Sigmoid colon (tissue), 7 donors: ENCODE measurements at places on chromosomes 12 and 14. TPM values are rescaled to one million over a fixed set of nuclear protein-coding genes. Genes with fewer than 3 reads are reported as not detected.

DNA sequence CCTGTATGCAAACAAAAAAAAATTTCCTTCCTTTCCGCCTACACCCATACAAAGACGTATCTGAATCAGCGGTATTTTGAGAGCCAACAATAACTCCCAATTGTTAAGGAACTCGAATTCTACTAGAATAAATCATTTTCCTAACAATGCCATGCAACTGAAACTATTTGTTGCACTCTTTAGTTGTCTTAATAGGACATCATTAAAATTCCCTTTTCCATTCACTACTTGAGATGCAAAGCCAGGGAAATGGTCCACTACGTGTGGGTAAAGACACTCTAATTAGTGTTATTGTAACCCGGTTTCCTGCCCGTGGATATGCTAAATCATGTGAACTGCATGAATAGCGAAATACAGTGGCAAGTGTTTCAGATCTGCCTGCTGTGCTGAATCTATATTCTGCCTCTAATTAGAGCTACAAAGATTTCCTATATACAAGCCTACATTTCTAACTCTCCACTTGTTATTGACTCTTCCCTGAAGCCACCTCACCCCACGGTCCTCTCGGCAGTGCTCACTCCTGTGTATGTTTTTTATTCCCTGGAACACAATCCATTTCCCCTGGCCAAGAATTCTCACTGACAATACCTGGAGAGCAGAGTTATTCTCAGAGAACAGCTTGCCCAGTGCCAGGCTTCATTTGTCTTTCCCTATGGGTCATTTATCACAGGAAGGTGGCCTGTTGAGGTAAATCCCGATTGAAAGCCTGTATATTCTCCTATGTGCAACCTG is 168.3 kb downstream of the PAWR start:
- no peak for DNase-seq

DNA sequence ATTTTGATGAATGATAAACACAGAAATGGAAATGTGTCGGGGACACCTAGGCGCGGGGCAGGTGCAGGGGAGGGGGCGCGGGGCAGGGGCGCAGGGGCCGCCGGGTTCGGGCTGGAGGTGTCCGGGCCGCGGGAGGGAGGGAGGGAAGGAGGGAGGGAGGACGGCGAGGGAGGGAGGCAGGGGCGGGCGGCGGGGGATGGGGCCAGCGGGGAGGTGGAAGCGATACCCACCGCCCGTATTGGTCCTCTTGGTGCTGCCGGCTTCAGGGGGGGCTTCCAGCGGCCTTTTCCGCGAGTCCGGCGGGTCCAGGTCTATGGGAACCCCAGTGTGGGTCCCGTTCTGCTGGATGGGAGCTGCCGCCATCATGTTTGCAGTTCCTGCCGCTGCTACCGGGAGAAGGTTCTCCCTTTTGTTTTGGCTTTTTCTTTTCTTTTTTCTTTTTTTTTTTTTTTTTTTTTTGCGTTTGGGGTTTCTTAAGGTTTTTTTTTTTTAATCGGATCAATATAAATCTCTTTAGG is 703 bp downstream of the NOVA1 start:
- peak; percentile 72 for DNase-seq

Gene ARMH4
- 6.6 TPM for total RNA-seq

- DNase-seq = no peak
Measured at GRCh38 chr12:116372815-116373214, 95.3 kb upstream of the MED13L start.

GRCh38 chr14:89614009-89614691 is 197.1 kb upstream of the FOXN3 start:
- DNase-seq = no peak

DNA sequence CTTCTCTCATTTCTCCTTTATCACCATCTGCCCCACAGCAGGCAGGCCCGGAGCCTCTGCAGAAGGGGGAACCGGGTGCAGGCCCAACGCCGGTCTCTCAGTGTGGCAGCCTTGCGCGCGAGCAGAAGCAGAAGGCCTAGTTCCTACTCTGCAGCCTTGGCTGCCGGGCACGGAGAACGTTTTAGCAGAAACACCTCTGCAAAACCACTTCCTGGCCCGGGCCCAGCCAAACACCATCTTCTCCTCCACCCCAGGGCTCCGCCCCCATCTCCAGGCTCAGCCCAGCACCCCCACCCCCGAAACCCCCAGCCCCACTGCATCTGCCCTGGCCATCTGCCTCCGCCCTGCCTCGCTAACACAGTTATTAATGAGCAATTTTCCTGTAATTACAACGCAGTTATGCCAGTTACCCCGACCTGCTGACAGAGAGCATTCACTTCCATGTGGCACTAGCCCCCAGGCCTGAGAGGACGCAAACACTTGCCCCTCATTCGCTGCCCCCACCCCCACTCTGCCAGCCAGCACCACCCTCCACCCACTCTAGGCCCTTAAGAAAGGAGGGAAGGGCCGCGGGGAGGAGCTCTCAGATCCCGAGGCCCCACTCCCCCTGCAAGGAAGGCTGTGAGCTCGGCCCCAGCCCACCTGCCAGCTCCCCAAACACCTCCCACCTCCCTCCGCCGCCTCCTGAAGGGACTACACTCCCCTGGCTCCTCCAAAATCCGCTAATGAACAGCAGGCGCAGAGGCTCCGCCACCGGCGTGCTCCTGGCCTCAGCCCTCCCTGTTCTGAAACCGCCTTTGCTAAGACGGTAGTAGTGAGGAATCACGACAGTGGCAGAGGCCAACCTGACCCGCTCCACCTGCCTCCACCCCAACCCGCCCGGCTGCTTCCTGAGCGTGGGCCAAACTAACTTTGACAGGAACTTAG is 44.7 kb upstream of the FBRSL1 start:
- no peak for DNase-seq

Gene ATF7IP
- 40.6 TPM for total RNA-seq

Gene BCL2L2
- 75.9 TPM for total RNA-seq

DNA sequence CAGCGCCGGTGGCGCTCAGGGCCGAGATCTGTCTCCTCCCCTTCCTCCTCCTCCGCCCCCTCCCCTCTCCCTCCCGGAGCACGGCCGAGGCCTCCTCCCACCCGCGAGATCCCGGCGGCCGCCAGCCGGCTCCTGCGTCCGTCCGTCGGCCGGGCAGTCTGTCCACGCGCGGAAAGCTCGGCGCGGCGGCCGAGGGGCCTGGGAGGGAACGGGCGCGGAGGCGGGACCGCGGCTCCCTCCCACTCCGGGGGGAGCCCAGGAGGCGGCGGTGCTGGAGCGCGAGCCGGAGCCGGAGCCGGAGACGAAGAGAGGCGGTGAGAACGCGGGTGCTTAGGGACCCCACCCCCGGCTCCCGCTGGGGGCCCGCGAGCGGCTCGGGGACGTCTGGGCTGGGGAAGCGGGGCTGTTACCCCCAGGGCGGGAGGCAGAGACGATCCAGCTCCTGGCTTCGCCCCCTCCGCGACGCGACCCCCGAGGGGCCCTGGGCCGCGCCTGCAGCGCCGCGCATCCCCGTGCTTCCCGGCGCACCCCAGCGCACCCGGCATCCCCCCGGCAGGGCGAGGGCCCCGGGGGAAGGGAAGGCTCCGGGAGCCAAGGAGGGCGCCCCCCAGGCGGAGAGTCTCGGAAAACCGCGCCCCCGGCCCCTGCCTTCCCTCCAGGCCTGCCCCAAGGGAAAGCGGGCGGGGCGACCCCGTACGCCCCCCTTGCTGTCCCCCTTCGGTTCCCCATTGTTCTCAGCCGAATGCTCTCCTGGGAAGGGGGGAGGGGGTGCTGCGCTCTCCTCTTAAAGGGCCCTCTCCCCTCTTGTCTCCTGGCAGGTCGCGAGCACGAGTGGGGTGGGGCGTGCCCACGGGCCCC is at the start of gene DTX1:
TSS of gene DTX1 (plus strand) at position 100 of the 858 bp plus-strand sequence. CDS start 1,463 bp downstream, outside the sequence.
- no peak for DNase-seq

Gene VWF
- 64.2 TPM for total RNA-seq

Gene KIAA0586
- 15.1 TPM for total RNA-seq

Gene SSTR1
- 0.16 TPM for total RNA-seq

Gene WIF1
- not detected for total RNA-seq

DNA sequence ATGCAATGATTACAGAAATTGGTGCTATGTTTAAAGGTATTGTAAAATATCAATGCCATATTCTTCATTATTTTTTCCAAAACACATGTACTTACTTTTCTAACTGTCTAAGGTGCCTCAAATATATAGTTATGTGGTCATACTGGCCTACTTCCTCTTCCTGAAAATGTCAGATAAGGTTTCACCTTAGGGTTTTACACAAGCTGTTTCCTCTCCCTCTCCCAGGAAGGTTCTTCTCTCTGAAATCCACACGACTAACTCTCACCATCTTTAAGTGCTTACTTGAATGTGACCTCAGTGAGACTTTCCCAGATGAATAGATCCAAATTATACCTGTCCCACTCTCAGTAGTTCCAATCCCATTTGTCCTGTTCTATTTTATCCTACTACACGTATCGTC is 11.6 kb upstream of the CLEC4D start:
- no peak for DNase-seq

Gene RCOR1
- total RNA-seq = 11.8 TPM

Gene PAPOLA
- total RNA-seq = 130 TPM

DNA sequence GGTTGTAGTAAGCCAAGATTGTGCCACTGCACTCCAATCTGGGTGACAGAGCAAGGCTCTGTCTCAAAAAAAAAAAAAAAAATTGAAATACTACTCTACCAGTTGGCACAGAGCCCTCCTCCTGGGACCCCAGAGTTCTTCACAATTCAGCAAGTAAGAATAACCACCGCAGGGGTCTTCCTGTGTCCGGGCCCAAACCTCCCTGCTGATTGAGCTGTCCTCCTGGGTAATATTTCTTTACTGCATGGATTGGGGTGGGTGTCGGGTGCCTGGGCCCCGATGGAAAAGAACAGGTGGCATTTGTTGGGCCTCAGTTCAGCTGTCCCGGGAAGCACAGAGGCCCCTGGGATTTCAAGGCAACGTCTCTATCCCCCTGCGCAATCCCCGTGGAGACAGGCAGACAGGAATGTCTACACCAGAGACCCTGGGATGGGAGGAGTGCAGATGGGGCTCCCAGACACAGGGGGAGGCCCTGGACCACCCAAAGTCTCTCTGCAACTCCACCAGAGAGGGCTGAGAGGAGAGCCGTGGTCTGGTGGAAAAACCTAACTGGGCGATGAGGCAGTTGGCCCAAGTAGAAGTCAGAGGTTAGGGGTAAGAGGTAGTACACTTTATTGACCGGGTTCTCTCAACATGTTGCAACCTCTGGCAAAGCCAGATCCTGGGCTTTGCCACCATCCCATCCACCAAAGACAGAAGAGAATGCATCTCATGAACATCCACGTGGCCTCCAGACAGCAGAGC is 32.7 kb upstream of the VPS37B start:
- no peak for DNase-seq

DNA sequence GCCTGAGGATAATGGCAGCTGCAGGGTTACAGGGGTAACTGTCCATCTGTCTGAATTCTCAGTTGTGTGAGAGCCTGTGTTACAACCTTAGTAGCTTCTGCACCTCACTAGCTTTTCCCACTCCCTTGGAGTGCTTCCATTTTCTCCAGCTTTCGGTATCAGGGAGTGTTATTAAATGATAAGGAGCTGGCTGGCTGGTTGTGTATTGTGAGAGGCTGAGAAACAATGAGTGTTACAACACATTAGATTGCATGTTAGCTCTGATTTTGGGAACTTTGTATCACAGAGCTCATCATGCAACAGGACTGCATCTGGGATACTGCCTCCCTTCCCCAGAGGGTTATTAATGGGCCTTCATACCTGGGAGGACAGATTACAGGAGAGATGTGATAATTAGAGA is 723.7 kb downstream of the DIO2 start:
- DNase-seq = no peak

DNA sequence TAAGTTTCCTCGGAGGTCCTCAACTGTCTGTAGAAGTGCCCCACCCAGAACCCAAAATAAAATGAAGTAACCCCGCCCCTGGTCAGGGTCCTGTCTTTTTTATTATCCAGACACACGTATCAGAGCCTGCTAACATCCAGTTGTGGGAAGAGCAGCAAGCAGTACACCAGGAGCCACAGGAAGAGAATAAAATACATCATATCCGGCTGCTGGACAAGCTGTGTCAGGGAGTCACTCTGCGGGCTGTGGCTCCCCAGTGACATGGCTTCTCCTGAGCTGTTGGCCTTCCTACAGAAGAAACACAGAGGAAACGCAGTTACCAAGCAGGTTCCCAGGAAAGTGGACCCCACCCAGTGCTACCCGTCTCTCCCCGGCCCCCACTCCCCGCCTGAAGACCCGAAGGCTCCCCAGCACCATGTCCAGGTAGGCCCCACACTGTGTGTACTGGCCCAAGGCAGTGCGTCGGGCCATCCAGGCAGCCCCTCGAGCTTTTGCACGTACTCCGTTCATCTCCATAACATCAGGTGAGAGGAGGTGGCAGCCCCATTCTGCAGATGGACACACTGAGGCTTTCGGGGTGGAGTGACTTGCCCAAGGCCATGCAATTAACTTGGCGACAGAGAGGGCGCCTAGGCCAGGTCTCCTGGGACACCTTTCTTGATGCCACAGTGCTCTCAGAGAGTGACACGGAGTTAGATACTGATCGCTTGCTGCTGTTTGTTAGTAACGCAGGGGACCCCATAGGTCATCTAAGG is 34.3 kb upstream of the DICER1 start:
- DNase-seq = no peak

DNA sequence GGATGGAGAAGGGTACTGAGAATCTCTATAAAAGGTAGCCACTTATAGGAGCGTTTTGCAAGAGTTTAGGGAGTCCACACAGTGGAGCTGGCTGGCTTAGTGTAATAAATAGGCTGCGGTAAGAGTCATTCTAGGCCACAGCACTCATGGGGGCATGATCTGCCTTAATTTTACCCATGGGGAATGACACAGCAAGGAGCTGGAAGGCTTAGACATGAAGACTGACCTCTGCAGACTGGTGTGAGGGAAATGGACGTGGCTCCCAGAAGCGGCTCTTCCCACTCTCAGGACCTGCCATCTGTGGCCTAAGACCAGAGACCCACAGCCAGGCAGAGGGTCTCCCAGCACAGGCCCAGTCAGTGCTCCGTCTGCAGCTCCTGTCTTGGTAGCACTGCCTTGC is 173.3 kb downstream of the PPM1H start:
- no peak for DNase-seq

DNA sequence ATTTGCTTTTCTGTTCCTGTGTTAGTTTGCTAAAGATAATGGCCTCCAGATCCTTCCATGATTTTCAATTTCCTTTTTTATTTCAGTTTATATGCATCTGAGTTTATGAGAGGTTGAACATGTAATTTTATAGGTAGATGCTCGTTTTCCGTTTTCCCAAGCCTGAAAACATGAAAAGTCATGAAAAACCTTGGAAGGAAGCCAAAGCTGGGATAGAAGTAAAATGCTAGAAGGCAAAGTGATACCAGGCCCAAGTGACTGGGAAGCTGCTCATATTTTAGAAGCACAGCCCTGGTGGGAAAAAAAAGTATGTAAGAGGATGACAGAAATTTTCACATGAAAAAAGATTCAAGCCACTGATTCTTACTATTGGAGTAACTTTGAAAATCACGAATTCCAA is 290.8 kb downstream of the PRKD1 start:
- DNase-seq = no peak

- DNase-seq = no peak
Measured at GRCh38 chr12:112321245-112321644, 61.0 kb downstream of the HECTD4 start.

Gene DLK1
- total RNA-seq = not detected

DNA sequence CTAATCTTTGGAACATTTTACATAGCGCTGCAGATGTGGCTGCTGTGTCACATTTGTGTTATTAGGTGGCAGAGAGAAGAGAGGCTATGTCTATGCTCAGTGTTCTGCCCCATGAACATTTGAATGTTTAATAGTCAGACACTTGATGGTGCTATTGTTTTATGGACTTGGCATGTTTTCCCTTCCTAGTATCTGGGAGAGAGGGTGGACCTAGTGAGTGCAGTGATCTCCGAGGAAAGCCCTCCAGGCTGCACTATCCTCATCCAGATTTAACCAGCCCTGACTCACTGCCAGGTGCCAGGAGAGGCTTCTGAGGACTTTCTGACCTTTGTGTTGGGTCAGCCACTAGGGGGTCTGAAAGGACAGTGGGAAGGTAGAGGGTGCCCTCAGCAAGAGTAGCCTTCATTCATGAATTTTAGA is 24.3 kb downstream of the ZFC3H1 start:
- DNase-seq = no peak
